ENCODE measurements at places on chromosomes 16 and 17.

- no peak for DNase-seq
Measured at GRCh38 chr17:82440991-82441627, 9.4 kb downstream of the CYBC1 start.

GRCh38 chr17:78529251-78529650 is 47.9 kb downstream of the DNAH17 start:
- DNase-seq: no peak

- DNase-seq: no peak
Measured at GRCh38 chr17:40475234-40475908, 26.1 kb downstream of the TNS4 start.

GRCh38 chr16:7350806-7351205 is 18.2 kb downstream of the RBFOX1 start:
- no peak for DNase-seq

GRCh38 chr16:65116818-65117430 is 4.9 kb downstream of the CDH11 start:
- no peak for DNase-seq

DNA sequence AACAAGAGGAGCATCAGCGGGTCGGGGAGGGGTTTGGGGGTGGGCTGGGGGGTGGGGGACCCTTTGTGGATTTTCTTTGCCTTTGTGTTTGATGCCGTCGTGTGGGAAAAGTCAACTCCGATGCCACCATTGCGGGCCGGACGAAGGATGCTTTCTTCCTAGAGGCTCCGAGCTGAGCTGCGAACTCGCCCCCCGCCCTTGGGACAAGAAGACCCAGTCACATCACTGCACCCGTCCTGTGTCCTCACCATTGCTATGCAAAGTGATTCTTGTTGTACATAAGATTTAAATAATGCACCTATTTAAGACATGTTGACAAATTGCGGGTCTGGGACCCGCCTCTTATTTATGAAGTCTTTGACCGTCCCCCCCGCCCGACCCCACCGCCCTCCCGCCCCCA is 69.0 kb upstream of the PLCG2 start:
- no peak for DNase-seq

DNA sequence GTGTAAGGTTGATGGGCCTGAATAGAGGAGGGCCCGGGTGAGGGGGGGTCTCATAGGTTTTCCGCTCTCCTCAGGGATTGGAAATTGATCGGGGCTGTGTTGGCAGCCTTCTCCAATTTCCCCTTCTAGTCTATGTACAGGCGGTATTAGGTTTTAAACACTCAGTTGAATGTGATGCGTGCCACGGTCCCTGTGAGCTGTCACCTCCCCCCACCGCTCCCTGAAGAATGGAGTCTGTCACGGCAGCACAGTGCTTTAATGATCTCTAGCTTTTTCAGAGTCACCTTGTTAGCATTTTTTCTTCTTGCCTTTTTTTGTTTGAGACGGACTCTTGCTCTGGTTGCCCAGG is 800 bp downstream of the COX4I1 start:
- no peak for DNase-seq

GRCh38 chr17:78734793-78735641 is 47.1 kb downstream of the CYTH1 start:
- DNase-seq: peak; percentile 32

- no peak for DNase-seq
Measured at GRCh38 chr16:13907431-13907830, 12.5 kb upstream of the ERCC4 start.

- no peak for DNase-seq
Measured at GRCh38 chr16:27689711-27690110, 139.8 kb downstream of the KATNIP start.

DNA sequence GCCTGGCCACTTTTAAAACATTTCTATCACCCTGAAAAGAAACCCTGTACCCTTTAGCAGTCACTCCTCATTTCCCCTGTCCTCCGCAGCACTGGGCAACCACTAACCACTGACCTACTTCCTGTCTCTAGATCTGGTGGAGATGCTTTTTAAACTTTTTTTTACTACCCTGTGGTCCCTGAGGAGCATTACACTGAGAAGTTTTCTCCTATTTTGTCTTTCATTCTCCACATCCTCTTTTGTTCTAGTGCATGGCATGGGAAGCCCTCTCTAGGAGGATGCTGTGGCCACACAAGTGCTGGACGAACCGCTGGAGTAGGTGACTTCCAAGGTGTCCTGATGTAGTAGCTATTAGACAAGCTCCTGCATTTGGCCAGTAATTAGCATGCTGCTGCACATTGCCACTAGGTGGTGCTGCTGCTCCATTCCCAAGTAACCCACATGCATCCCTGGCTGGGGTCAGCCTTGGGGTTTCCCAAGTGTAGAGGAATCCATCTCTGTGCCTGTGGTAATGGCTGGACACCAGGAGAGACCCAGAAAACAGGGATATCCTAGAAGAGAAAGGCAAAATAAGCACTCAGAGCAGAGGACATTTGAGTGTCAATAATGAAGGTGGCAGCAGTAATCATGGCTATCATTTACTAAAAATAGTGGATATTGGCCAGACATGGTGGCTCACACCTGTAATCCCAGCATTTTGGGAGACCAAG is 143.8 kb upstream of the CRHR1 start:
- DNase-seq: no peak

DNA sequence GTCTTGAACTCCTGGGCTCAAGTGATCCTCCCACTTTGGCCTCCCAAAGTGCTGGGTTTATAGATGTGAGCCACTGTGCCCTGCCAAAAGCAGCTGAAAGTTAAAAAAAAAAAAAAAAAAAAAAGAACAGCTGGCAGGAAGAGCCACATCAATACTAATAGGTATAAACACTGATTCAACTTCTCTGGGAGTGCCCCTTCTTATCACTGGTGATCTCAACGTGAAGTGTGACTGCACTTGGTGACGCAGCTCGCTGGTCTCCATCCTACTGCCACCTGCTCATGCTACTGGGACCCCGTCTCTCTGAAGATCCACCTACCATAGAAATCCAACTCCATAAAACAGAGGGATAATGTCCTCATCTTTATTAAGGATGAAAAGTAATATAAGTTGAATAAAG is 40.8 kb downstream of the RNF157 start:
- no peak for DNase-seq

DNA sequence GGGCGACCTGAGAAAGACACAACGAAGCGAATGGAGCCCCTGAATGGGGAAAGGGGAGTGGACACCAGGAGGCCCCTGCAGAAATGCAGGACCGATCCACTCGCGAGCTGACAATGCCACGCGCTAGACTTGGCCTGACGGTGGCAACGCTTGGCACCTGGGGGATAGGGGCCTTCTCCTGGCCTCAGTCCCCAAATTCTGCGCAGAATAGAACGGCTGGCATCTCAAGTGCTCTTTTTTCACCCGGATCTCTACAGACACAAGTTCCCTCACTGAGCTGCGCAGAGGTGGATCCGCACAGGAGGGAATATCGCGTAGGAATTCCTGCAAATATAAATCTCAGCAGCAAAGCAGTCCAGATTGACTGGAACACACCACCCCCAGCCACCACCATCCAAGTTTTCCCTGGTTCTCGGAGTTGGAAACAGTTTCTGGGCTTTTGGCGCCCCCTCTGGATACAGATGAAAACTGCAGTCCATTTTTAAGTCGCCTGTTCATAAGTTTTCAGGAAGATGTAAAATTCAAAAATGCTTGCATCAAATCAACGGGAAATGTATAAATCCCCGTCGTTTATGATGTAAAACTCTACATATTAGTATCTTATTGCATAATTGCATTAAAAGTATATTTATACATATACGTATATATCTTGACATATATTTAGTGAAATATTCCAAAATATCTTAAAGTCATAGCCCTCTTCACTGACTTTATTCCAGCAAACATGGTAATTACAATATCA is 2.3 kb upstream of the SOX9 start:
- DNase-seq: no peak

DNA sequence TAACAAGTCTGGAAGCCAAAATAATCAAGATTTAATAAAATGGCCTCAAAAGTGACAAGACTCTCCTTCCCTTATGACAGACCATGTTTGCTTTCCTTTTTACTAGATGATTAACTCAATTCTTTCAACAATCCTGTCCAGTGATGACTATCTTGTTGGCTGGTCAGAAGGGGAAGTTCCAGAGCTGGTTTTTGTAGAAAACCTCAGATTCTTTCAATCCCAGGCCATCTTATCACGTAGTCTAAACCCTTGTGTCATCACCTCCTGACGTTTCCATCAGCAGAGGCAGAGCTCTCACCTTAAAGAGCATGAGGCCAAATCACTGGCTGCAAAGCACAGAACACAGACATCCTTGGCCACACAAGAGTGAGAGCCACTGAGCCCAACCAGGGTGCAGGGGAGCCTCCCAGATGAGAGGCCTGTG is 125.3 kb downstream of the ANKRD11 start:
- no peak for DNase-seq

- DNase-seq: peak; percentile 90
Measured at GRCh38 chr17:43368740-43369506, 29.9 kb upstream of the ARL4D start.

DNA sequence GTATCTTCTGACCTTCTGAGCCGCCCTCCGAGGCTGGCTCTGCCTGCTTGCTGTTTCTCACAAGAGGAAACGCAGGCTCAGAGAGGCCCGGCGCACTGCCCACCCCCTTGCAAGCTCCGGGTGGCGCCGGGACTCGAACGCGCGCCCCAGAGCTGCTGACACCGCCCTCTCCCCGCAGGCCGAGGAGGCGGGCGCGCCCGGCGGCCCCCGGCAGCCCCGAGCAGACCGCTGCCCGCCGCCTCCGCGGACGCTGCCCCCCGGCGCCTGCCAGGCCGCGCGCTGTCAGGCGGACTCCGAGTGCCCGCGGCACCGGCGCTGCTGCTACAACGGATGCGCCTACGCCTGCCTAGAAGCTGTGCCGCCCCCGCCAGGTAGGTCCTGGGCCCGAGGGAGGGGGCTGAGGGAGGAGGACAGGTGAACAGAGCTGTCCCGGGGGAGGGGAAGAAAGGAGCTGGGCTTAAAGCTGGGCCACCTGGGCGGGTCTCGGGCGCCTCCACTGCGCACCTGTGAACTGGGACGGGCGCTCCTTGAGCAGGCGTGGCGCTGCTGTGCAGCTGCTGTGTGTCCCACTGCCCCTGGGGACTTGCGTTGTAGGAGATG is 18.2 kb downstream of the WFDC1 start:
- peak; percentile 80 for DNase-seq

DNA sequence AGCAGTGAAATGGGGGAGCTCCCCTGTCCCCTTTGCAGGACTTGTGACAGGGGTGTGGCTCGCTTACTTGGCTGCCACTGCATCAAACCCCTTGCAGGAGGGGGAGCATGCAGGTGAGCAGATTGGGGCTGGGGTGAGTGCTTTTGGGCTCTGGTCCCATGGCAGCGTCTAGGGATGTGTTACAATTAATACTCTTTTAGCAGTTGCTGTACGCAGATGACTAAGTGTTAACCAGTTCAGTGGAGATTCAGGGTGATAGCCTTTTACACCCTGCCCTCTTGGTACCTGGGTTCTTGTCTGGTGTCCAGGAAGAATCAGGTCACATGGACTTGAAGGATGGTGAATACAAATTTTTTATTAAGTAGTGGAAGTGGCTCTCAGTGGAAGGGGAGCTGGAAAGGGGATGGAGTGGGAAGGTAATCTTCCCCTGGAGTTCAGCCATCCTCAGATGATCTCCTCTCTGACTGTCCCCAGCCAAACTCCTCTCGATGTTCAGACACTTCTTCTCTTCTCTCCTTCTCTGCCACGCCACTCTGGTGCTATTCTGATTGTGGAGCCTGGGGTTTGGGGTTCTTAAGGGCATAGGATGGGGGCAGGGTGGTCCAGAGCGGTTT is 100.1 kb downstream of the MARF1 start:
- no peak for DNase-seq

DNA sequence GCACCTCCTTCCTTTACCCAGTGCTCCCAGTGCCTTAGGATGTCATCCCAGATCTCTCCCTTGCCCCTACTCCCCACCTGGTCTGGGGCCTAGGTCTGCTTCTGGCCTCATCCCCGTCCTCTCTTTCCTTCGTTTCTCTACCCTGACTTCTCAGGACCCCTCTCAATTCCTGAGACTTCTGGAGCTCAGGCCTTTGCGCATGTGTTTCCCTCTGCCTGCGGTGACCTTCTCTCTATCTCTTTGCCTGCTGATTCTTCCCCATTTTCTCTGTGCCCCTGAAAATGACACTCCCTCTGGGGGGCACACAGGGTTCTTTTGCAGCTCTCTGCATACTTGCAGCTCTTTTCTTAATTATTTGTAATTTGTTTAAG is 13.5 kb downstream of the ADORA2B start:
- no peak for DNase-seq

DNA sequence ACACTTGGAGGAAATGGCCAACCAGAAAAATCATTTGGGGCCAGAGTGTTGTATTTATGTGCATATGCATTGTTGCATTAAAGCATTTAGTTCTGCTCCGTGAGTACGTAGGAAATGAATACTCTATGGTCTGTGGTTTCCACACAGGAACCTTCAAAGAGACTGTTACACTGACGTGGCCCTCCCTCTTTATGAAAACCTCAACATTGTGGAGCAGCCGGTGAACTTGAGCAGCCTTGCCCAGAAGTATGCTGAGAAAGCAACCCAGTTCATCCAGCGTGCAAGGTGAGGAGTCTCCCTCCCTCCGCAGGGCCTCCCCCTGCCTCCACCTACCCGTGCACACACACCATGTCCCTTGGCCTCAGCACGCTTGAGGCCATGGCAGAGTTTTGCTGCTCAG is 65.2 kb downstream of the ARSG start:
- DNase-seq: peak; percentile 42

- DNase-seq: no peak
Measured at GRCh38 chr16:57783116-57783515, 19.2 kb downstream of the KIFC3 start.

DNA sequence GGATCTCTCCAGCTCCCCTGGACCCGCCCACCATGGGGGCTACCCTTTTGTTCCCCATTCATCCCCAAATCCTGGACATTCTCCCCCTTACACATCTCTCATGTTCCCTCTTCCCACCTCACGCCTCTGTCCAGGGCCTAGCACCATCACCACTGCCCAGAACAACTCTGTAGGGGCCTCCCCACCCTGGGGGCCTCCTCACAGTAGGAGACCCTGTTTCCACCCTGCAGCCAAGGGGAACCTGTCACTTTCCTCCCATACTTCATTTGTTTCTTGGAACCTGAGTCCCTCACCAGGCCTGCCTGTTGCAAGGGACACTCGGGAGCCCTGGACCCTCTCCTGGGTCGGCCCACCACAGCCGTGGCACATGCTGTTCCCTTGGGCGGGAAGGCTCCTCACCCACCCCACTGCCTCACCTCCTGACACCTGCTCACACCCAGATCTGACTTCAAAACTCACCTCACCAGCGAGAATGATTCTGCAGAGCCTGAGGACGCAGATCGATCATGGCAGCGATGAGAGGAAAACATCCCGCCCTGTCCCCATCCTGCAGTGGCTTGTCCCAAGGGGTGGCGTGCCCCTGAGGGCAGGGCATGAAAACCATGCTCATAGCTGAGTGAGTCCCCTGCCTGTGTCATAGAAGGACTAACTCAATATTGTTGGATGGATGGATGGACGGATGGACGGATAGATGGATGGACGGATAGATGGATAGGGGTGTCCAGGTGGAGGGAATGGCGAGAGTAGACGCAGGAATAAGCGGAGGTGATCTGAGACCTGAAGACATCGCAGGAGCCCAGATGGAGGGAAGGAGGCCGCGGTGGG is 6.8 kb upstream of the RASD1 start:
- no peak for DNase-seq

- DNase-seq: no peak
Measured at GRCh38 chr17:34312080-34312479, 7.2 kb upstream of the CCL8 start.
